ENCODE measurements at places on chromosomes 7 and 10.
A peak's percentile ranks its signal among the peaks of the same experiment; 100 is the strongest.

DNA sequence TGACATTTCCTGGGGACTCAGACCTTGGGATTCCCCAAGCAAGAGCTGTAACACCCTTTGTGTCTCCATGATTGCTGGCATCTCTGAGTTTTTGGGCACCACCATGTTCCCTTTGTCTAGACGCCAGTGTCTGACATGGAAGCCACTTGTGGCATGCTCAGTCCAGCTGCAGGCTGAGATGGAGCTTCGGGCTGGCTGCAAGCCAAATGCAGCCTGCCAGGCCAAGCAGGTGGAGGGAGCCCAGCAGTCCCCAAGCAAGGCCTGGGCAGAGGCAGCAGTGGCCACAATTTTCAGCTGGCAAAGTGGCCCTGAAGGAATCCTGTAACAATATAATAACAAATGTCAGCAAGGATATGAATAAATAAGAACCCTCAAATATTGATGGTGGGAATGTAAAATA is 86.2 kb upstream of the ABCB5 start:
- DNase-seq = no peak

- no peak for DNase-seq
These were observed 8.5 kb upstream of the NFE2L3 start for GRCh38 chr7:26143298-26144048.

- no peak for DNase-seq
These were observed 85.5 kb downstream of the KIAA1549 start for GRCh38 chr7:138895679-138896078.

GRCh38 chr7:6708304-6708703 is 1.6 kb upstream of the ZNF12 start:
- DNase-seq = no peak

DNA sequence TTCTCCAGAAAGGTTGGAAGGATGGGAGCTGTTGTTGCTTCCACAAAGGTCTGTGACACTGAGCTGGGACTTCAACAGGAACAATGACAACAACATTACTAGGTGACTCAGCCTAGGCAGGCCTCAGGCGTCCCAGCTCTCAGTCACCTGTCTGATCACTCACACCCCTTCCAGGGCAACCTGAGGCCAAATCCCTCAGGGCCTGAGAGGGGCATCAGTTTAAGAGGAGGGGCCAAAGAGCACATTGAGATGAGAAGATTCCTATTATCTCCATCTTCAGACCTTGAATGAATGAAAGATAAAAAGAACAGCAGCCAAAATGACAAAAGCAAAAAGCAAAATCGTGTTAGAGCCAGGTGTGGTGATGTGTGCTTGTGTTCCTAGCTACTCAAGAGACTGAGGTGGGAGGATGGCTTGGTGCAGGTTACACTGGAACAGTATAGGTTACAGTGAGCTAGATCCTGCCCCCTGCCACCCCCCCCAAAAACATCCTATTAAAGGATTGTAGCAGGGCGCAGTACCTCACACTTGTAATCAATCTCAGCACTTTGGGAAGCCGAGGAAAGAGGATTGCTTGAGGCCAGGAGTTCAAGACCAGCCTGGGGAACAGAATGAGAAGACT is at the start of gene ATG9B:
ATG9B (minus strand) TSS at position 60 of the 622 bp plus-strand sequence. CDS start 71 bp downstream, outside the sequence.
- DNase-seq = no peak

DNA sequence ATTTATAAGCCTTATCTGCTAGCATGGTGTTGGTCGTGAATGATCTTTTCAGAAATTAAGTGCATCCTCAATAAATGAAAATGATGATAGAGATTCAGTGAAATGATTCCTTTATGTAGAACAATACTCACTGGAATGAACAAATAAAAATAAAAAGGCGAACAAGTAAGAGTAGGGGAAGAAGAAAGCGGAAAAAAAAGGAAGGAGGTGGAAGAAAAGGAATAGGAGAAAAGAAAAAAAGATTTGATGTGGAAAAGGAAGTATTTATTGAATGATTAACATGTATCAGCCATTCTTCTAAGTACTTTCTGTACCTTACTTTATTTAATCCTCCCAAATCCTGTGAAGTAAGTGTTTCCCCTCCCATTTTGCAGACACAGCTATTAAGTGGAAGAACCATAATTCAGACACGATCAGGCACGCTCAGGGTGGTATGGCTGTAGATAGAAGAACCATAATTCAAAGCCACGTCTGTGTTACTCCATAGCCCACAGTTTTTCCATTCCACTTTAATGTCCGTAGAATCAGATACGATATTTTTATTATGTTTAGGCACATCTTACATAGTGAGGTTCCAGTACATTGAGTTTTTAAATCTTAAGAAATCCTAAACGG is 156.2 kb upstream of the LAMB4 start:
- no peak for DNase-seq

DNA sequence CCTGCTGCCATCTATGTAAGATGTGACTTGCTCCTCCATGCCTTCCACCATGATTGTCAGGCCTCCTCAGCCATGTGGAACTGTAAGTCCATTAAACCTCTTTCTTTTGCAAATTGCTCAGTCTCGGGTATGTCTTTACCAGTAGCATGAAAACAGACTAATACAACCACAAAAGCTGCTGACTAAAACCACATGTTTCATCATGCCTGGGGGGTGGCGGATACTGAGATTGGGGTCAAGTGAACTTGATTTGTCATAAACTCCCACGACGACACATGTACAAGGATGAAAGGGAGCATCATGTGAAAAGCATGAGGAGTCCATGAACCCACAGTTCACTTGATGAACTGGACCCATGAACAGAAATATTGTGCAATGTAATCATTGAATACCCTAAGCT is 134.9 kb upstream of the ANK3 start:
- peak; percentile 5 for DNase-seq

DNA sequence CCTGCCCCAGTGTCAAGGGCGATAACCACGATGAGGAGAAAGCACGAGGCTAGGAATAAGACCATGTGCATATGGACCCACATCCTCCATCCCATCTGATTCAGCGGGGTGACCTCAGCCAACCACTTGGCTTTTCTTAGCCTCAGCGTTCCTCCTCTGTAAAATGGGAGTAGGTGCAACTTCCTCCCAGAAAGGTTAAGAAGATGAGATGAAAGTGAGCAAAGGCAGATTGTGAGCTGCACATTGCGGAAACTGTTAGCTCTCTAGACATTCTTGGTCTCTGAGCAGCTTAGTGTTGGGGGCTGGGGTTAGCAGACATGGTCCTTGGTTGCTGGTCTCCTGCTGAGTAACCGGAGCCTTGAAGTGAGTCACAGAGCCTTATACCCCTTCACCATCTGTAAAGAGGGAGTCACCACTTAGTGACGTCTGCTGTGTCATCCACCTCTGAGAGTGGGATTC is 497.3 kb upstream of the GALNT17 start:
- peak; percentile 24 for DNase-seq

GRCh38 chr7:108345710-108346336 is 110.4 kb downstream of the NRCAM start:
- DNase-seq = no peak

DNA sequence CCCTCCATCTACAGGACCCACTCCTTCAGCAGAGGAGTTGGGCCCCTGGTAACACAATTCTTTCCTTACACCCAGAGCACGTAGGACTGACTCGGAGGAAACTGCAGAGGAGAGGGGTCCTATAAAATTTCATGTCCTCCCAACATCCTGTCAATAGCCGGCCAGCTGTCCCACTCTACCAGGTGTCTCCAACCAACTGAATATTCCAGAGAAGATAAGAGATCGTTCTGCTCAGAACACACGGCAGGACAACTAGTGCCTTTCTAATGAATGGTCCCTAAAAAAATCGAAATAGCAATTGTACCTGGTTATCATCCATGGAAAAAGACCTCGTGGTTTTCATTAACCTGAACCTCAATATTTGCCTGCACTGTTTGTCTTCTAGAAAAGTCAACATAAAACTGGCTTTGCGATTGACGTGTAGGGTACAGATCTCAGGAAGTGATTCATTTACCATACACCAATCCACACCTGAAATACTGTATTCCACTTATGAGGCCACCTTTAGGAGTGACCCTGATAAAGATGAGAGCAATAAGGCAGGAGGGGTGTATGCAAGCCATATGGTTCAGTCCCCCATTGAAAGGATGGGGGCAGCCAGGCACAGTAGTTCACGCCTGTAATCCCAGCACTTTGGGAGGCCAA is 111.7 kb downstream of the PARP12 start:
- DNase-seq = no peak

DNA sequence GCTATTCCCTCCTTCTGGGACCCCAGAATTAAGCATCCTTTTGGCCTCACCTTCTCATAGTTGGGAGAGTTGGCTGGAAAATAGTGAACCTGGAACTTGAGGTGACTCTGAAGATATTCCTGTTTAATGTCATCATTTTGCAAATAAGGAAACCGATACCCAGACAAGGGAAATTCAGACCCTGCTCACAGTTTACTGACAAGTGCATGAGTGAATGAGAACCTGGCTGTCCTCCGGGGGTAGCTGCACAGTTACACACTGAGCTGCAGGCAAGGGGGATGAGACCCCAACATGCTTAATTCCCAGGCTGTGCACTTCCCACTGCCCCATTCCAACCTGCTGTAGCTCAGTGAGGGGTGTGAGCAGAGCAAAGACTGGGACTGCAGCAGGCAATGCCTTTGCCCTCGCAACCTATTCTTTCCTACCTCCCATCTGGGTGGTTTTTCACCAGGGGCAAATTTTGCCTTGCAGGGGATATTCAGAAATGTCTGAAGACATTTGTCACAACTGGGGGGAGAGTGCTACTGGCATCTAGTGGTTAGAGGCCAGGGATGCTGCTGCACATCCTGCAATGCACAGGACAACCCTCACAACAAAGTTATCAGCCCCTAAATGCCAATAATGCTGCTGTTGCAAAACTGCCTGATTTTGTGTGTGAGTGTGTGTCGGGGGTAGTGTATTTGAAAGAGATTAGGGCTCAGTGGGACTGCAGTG is 136.2 kb downstream of the SORCS3 start:
- DNase-seq = no peak

- DNase-seq = no peak
These were observed 19.5 kb downstream of the TSPAN33 start for GRCh38 chr7:129163875-129164544.

GRCh38 chr7:84484502-84485079 is 290.0 kb upstream of the SEMA3A start:
- no peak for DNase-seq

DNA sequence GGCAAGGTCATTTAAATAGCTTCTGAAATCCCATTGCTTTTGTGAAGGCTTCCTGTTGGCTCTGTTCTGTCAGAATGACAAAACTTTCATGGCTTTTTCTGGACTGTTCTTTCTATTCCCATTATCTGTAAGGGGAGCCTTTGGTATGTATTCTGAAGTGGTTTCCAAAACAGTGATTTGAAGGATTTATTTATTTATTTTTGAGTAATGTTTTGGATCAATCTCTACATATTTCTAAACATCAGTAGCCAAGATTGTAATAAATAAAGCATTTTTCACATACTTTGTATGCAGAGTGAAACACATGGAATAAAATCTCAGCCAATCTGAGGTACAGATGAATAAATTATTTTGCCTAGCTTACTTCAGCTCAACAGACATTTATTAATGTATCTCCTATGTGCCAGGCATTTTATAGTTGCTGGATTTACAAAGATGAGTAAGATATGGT is 121.1 kb downstream of the BBS9 start:
- DNase-seq = no peak

- DNase-seq = no peak
These were observed 245.3 kb downstream of the POLR1F start for GRCh38 chr7:19463581-19463980.

GRCh38 chr7:38339953-38340819 is 66.8 kb upstream of the TARP start:
- no peak for DNase-seq
